ENCODE measurements at places on chromosomes 2 and 18.

GRCh38 chr2:69477627-69478026, 40.4 kb upstream of the NFU1 start:
- no peak for DNase-seq

DNA sequence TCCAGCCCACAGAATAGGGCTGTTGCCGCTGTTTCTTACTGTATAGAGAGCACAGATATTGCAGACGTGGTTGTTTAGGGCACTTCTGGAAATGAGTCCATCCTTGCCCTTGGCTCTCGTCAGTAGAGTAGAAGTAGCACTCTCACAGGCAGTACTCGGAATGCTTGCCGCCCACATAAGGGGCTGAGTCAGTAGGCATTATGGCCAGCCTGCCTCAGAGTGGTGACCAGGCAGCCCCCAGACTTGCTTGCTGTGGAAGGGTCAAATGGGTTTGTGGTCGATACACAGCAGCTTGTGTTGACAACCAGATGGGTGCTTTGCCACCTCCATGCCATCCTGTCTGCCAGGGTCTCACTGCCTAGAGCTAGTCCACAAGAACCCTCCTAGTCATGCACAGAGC, 38.7 kb downstream of the PLEKHB2 start:
- DNase-seq, result no peak

GRCh38 chr2:152445375-152445774, 110.4 kb downstream of the FMNL2 start:
- DNase-seq, result no peak

GRCh38 chr2:122390406-122390805, 635.0 kb downstream of the TSN start:
- no peak for DNase-seq

DNA sequence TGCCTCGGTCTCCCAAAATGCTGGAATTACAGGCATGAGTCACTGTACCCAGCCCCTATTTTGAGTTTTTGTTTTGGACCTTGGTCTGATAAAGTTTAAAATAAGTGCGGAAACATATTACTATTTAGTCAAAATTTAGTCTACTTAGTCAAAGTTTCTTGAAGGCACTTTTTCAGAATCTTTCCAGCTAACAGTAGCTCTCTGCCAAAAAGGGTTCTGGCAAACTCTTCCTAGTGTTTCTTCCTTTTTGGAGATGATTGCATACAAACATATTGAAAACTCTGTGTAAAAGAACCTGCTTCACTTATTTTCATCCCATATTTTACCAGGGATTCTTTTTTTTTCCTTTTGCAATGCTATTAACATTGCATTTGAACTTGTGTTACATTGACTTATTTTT, 28.8 kb downstream of the GMCL1 start:
- no peak for DNase-seq

DNA sequence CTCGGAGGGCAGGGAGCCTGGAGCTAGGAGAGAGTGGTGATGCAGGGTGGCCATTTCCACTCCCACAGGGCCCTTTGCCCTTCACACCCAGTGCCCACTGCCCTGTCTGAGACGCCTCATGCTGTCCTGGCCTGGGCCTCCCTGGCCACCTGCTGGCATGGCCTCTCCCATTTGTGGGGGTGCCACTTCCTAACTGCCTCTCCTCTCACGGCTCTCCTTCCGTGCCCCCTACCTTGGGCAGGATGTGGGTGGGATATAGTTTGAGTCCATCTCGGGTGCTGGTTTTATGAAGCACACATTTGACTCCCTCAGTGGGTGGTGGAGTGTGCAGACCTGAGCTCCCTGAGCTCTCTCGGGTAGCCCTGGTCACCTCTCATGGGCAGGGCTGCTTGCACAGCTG, 46.0 kb downstream of the DGKD start:
- no peak for DNase-seq

DNA sequence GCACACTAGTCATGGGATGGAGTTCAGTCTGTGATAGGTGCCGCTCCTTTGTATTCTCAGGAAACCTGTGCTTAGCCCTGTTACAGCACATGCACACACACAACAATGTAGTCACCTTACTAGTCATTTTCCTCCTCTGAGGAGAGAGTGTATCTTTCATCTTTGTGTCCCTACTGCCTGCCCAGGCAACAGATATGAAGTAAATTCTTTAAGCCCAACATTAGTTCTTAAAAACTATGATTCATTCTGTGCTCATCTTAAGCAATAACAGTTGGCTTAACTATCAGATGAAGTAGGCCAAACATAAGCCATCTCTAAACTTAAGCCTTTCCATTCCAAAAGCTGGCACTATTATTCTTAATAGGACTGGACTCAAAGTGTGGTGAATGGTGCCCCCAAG, 186.5 kb downstream of the LNPK start:
- no peak for DNase-seq

GRCh38 chr18:79058007-79058406, 11.2 kb upstream of the ATP9B start:
- no peak for DNase-seq

GRCh38 chr2:205714058-205714776, 31.9 kb downstream of the NRP2 start:
- DNase-seq, result no peak

DNA sequence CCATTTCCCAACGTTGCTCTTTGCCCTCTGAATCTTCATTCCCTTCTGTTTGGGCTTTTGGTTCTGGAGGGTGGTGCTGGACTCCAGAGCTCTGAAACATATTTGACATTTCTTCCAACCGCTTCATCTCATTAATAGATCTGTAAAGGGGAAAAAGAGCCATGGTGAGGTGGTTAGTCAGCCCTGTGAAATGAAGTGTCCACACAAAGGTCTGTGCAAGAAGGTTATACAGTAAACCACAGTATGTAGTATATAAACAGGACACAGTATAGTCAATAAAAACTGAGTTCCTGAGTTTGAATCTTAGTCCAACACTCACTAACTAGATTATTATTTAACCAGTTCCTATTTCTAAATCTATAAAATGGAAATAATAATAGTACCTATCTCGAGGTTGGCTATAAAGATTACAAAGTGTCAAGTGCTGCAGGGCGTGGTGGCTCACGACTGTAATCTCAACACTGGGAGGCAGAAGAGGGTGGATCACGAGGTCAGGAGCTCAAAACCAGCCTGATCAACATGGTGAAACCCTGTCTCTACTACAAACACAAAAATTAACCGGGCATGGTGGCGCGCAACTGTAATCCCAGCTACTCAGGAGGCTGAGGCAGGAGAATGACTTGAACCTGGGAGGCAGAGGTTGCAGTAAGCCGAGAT, 13.1 kb downstream of the STARD7 start:
- DNase-seq, result no peak

DNA sequence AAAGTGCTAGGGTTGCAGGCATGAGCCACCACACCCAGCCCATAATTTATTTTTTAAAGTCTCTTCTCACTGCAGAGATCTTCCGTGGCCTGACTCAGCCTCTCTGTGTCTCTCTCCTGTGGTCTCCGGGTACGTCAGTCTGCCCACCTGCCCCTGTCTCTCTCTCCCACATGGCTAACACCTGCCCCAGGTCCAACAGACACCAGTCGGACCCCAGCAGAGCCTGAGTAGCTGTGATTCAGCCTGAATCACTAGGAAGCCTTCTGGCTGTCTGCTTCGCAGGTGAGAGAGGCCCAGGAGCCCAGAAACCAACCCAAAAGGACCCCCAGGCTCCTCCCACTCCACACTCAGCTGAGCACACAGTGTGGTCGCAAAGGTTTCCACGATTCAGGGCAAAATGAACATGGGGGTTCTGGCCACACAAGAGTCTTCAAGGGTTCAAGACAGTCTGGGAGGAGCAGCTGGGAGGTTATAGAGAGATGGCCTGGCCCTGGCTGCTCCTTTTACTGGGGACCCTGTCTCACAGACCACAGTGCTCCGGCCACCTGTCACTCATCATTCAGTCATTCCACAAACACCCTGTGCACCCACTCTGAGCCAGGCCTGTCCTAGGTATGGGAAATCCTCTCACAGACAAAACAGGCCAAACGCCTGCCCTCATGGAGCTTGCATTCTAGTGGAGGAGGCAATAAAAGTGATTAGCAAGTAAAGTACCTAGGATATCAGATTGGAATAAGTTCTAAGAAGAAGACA, 8.6 kb downstream of the RUFY4 start:
- DNase-seq, result no peak

DNA sequence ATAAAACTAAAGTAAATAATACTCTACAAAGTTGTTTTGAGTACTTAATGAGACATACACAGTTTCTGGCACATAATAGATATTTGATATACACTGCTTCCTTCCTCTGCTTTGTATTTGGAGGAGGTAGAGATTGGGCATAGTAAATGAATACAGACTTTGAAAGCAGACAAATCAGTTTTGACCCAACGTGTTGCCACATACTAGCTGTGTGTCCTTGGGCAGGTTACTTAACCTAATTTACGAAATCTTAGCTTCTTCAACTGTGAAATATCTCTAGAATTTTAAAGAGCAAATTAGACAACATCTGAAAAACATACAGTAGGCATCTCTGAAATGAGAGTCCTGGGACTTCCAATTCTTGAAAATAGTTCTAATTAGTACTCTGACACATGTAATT, 425.4 kb downstream of the TGIF1 start:
- no peak for DNase-seq

DNA sequence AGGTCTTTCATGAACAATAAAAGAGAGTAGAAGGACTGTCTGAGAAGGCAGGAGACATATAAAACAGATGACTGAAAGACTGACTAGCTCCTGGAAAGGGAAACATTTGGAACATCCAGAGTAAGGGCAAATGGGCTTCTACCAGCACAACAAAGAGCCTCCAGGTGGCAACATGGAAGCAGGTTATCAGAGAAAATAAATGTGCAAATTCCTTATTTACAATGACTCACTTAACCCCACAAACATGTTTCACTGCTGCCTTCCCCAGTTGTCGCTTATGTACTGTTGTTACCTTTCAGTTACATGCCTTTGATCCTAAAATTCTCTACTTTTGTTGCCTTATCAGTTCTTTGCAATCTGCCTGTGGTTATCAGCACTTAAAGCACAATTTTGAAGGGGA, 117.0 kb downstream of the HIBCH start:
- DNase-seq, result no peak

GRCh38 chr2:201266629-201267028, 6.3 kb downstream of the CASP8 start:
- no peak for DNase-seq

DNA sequence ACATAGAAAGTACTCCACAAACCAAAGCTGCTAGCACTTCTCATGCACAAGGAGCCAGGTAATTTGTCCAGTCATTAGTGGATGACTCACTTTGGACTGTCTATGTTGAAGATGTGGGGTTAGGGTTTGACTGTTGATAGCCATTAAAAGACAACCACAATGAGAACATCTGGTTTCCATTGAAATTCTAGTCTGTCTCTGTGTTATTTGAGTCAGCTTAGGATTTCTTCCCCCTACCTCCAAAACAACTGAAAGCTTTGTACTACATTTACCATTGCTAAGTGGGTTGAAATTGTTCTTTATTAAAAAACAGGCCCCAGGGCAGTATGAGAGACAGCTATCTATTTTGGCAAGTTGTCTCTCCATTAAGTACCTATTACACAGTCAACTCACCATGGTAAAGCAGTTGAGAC, 50.2 kb upstream of the ANKRD44 start:
- DNase-seq, result no peak

- no peak for DNase-seq
Measured at GRCh38 chr2:213475433-213475832, 191.2 kb downstream of the SPAG16 start.

- DNase-seq, result no peak
Measured at GRCh38 chr18:61965311-61965710, 72.5 kb upstream of the RNF152 start.

DNA sequence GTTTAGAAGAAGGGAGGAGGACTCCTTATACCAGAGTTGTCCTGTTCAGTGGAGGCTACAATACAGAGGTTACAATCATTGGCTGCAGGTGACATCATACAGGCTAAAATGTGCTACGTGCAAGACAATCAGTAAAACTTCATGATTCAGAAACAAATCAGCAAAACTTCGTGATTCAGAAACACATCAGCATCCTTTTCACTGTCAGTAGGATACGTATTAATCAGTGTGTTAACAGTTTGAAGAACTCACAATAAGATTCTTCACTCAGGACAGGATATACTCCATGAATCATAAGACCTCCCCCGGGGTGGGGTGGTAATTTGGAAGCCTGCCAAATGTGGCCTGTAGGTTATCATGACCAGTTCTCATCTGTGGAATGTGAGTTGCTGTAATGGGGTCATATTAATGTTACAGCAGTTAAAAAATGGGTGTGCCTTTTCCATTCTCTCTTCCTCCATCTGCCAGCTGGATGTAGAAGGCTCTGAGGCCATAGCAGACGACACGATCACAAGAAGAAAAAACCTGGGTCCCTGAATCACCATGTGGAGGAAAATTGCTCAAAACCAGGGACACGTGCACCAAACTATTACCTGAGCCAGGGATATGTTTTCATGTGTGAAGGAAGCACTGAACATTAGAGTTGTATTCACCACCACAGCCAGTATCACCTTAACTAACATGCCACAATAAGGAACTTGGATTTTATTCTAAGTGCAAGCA, 134.8 kb upstream of the CREB1 start:
- no peak for DNase-seq

DNA sequence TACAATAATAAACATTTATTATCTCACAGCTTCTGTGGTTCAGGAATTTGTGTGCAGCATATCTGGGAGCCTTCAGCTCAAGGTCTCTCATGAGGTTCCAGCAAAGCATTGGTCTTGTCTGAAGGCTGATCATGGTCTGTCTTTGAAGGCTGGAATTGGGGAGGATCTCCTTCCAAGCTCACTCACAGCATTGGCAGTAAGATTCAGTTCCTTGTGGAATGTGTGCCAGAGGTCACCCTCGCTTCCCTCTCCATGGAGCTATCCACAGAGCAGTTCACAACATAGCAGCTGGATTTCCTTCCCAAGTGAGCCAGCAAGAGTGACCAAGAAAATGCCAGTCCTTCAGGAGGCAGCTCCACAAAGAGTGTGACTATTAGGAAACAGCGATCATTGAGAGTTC, 202.2 kb upstream of the ST6GAL2 start:
- no peak for DNase-seq

DNA sequence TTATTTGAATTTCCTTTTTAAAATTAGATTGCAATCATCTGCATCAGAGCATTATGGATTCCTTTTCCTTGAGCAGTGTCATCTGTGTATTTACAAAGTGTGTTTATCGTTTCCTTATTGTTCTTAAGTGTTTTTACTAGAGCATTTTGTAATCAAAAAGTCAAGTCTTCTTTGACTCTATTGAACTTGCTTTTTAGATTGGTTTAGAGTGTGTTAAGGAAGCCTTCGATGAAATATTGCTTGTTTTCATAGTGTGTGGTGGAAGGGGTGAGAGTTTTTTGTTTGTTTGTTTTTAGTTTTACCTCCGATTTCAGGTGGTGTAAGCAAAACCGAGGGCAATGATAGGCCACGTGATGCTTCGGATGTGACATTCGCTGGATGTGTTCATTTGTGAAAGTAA, 45.7 kb downstream of the ARHGAP28 start:
- DNase-seq, result no peak

DNA sequence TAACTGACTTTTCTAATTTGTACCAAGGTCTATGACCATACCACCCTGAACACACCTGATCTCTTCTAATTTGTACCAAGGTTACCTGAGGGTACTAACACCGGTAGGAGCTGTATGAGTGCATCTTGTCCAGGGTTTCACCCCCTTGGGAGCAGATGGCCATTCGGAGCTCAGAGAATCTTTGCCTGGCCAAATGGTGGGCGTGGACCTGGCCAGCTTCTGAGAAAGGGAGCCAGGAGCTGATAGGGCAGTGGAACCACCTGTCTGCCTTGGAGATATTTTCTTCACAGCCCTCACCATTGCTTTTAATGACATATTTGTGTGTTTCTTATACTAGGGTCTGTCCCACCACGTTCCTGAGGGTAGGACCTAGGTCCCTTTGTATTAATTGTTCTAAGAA, 188.9 kb downstream of the LDLRAD4 start:
- DNase-seq, result no peak

- DNase-seq, result no peak
Measured at GRCh38 chr18:48636436-48636835, 97.6 kb downstream of the CTIF start.

Measured in liver (tissue), 10 donors.